Epithelial cell of esophagus (primary cell): ENCODE measurements at places on chromosomes 2 and 18.

DNA sequence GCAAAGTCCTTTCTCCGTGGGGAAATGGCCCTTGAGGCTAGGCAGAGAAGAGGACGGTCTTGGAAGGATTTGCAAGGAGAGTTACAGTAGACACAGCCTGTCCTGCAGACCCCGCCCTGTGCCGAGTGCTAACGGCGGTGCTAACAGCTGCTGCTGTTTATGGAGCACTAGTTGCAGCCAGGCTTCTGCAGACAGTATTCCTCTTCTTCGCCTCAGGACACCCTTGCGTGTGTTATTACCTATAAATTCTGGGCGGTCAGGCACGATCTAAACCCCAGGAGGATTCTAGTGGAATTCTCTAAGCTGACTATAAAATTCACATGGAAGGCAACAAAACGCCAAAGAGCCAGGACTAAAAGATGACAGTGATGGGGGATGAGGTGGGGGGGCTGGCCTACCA lies 139.8 kb downstream of the GLI2 start:
- DNase-seq: no peak

DNA sequence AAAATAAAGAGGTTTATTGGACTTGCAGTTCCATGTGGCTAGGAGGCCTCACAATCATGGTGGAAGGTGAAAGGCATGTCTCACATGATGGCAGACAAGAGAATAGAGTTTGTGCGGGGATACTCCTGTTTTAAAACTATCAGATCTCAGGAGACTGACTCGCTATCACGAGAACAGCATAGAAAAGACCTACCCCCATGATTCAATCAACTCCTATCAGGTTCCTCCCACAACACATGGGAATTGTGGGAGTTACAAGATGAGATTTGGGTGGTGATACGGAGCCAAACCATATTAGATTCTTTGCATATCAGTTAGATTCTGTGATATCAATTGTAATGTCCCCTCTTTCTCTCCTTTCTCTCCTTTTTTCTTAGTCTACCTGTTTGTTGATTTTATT lies 1178.7 kb upstream of the LRRTM1 start:
- DNase-seq: no peak

DNA sequence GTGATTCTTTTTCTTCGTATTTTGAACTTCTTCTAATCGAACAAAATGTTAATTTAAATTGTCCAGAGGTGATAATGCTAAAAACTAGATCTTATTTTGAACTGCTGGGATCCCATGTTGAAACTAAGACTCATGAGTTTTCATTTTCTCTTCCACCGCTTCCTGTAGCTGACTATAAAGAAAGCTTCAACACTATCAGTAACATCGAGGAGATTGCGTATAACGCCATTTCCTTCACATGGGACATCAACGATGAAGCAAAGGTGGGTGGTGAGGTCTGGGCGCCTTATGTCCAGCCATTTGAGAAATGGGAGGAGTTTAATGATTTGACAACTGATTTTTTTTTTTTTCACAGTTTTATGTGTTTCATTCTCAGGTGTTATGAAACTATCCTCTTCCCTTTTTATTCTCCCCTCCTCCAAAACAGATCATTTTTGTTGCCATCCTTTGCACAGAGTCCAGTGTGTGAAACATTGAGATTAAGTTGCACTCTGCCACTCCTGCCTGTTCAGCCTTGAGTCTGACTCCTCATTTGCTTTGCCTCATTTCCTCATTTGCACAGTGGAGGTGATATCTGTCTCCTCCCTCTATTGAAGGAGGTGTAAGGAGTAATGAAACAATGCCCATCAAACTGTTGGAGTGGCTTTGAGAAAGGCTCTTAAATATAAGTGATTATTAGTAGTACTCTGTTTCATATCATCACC lies 13.8 kb downstream of the GRHL1 start:
- DNase-seq: no peak

DNA sequence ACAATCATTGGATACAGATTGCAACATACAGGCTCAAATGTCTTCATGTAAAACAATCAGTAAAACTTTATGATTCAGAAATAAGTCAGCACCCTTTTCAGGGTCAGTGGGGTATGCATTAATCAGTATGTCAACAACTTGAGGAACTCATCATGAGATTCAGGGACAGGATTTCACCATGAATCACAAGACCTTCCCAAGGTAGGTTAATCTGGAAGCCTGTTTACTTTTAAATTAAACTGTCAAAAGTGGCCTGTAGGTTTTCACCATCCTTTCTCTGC lies 104.8 kb downstream of the SP100 start:
- DNase-seq: peak; percentile 95

GRCh38 chr2:29024882-29025430 lies 43.9 kb downstream of the TOGARAM2 start:
- DNase-seq: peak; percentile 45

DNA sequence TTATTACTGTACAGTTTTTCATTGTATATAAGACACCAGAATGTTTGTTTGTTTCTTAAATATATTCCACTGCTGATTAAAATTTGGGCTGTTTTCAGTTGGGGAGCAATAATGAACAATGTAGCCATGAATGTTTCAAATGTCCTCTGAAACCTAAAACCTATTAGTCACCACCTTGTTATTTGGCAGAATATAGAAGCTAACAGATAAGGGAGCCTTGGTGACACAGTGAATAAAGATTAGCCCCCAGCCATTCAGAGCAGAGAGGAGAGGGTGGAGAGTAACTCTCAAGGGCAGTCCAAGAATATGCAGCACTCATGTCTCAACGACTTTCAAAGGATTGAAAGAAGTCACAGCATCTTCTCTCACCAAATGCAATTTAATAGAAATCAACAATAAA lies 43.1 kb upstream of the ATP8B1 start:
- DNase-seq: peak; percentile 46

GRCh38 chr2:222709191-222709891 lies 37.9 kb downstream of the MOGAT1 start:
- peak; percentile 82 for DNase-seq

DNA sequence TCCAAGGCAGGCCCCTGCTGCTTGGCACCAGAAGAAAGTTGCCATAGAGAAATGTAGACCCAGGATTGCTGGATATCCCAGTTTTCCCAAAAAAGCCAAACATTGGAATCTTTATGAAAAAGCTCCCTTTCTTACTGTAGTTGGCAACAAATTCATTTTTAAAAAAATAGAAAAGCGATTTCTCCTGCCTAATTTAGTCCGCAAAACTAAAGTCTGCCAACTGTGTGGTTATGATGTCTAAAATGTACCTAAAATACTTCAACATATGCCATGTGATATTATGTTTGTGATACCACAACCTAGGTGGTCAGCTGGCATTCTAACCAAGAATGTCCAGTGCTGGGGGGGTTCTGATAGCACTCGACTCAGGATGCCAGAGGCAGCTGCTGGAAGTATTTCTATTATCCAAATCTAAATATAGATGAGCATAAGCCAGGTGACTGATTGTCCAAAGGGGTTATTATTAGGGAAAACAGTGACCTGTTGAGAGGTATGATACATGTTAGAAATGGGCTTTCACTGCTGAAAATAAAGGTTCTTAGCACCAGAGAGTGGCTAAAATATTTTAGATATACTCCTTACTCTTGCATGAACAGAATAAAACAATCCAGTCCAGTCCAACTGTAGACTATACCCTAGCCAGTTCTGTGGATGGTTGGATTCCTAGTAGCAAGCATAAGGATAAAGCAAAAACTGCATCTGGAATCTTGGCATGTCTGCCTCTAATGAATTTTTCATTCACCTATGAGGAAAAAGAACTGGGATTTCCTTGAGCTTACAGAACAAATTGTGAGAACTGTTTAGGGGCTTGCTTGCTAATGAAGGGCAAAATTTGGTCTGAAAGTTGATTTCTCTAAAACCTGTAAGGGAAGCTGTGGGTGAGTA lies 101.7 kb downstream of the STK39 start:
- no peak for DNase-seq

GRCh38 chr2:203718087-203718486 lies 11.6 kb downstream of the CD28 start:
- DNase-seq: no peak

DNA sequence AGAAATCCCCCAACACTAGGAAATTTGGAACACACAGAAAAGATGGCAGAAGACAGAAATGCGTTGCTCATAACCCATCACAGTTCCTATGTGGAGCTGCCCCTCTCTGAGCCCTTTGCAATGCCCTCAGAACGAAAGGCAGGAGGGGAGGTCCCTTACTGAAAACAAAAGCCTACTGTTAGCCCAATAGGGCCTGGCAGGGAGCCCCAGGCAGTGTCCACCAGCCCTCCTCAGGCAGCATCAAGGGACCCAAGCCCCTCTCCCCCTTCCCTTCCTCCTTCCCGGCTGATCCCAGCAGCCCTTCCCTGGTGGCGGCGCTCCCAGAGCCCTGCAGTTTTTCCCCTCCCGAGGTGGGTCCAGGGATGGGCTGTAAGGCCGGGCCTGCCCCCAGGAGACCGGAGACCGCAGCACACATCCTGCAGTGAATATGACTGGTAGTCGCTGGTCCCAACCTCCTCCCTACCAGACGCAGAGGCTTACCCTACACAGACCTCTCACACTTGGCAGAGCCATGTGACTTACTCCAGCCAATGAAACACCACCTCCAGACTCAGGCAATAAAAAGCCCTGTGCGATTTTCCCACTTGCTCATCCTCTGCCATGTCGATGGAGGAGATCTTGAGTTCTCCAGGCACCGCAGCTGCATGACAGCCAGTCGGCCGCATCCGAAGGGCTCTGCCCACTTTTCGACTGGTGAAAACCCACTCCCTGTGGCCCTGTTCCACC lies 19.4 kb upstream of the DUSP2 start:
- DNase-seq: no peak

DNA sequence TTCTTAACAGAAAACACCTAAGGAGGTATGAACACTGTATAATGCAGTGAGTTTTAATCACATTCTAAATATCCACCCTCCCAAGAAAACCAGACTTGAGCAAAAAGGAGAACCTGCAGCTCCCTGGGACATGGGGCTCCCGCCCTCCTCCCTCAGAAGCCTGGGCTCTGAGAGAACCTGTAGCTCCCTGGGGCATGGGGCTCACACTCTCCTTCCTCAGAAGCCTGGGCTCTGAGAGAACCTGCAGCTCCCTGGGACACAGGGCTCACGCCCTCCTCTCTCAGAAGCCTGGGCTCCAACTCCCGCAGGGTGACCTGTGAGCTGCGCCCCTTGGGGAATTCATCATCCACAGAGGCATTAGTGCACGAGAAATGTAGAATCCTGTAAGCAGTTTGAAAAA lies 222.9 kb downstream of the SNTG2 start:
- DNase-seq: no peak

DNA sequence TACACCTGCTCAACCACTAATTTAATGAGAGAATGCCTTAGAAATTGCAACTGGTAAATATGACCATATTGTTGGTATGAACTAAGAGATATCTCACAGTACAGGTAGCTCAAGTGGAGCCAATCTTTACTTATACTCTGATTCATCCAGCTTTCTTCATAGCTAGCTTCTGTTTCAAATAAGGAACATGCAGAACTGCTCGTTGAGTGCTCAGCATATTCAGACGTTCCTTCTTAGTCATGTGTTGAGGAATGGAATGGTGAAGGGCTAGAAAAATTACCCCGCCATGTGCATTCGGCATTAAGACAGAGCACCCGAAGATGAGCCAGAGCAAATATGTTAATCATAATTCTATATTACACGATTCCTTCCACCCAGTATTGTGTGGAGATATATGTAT lies 144.0 kb upstream of the VRK2 start:
- peak; percentile 64 for DNase-seq

GRCh38 chr18:63676526-63677323 lies 15.0 kb upstream of the SERPINB3 start:
- peak; percentile 62 for DNase-seq

- peak; percentile 67 for DNase-seq
Observed at GRCh38 chr2:217714287-217714751, 288.5 kb downstream of the TNS1 start.

DNA sequence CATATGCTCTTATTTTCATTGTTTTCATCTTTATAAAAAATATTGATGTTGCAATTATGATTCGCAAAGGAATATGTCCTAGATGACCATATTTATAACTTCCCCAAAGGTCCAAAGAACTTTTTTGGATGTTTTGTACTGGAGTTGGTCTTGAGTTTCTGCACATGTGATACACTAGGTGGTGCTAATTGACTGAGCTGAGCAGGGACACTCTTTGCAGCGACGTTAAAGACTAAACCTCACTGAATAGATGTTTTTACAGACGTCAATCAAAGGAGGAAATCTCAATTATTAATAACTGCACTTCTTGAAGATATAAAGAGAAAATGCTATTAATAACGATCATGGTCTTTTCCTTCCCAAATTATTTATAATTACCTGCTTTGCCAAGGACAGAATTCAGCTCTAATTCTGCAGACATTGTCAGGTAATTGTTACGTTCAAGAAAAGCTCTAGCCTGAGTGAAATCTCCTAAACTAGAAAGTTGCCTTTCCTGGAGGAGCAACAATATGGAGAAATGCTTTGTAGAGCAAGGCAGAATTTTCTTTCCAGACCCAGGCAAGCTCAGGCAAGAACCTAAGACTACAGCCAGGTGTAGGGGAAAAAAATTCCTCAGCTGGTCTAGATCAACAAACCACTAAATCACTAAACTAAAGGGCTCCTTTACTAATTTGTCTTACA lies 119.3 kb upstream of the RBBP8 start:
- peak; percentile 72 for DNase-seq
